MCF 10A (cell line): ENCODE measurements at places on chromosomes 4 and X. TPM values are rescaled to one million over a fixed set of nuclear protein-coding genes. Genes with fewer than 3 reads are reported as not detected.

DNA sequence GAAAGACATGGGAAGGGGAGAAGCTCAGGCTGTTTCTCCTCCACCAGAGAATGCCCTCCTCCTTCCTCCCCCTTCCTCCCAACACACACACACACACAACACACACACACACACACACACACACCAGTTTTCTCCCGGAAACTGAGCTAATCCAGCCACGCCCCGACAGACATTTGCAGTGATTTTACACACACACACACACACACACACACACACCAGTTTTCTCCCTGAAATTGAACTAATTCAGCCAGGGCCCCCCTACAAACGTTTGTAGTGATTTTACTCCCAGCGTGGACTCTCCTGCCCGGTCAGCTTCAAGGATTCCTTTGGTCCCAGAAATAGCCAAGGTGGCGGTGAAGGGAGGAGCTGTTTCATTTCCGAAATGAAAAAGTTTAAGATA, 32.9 kb upstream of the STX18 start:
- no peak overlapping the region for H3K27ac ChIP-seq
- peak overlapping the region; percentile 55 for H3K4me3 ChIP-seq
- H3K27me3 ChIP-seq: no peaks in the 10 kb centered on the region
- peaks cover 9% of the 10 kb centered on the region for H3K36me3 ChIP-seq
- peak; percentile 23 for DNase-seq

The DMRTC1B gene
- not detected in 2 replicates for total RNA-seq

The RBM3 gene
- 318 and 354 TPM in 2 replicates for total RNA-seq

The SUPT20HL2 gene
- total RNA-seq: not detected in 2 replicates

- H3K36me3 ChIP-seq: no peaks in the 10 kb centered on the region
- H3K4me3 ChIP-seq: no peak overlapping the region
- no peak overlapping the region for H3K27ac ChIP-seq
- H3K4me1 ChIP-seq: peaks cover 7% of the 10 kb centered on the region
- H3K27me3 ChIP-seq: no peaks in the 10 kb centered on the region
Observed at GRCh38 chr4:80321776-80322175, 13.8 kb upstream of the CFAP299 start.

GRCh38 chr4:3784454-3785291, 18.5 kb downstream of the ADRA2C start:
- H3K4me3 ChIP-seq: no peak overlapping the region
- DNase-seq: no peak
- no peaks in the 10 kb centered on the region for H3K36me3 ChIP-seq
- H3K27ac ChIP-seq: no peak overlapping the region

GRCh38 chr4:36652857-36653256, 371.4 kb downstream of the DTHD1 start:
- H3K36me3 ChIP-seq: no peaks in the 10 kb centered on the region
- DNase-seq: no peak
- H3K4me3 ChIP-seq: no peak overlapping the region
- peaks cover 12% of the 10 kb centered on the region for H3K4me1 ChIP-seq
- H3K27ac ChIP-seq: no peak overlapping the region

The PCDH10 gene
- total RNA-seq: not detected in 2 replicates

The STATH gene
- total RNA-seq: not detected in 2 replicates

DNA sequence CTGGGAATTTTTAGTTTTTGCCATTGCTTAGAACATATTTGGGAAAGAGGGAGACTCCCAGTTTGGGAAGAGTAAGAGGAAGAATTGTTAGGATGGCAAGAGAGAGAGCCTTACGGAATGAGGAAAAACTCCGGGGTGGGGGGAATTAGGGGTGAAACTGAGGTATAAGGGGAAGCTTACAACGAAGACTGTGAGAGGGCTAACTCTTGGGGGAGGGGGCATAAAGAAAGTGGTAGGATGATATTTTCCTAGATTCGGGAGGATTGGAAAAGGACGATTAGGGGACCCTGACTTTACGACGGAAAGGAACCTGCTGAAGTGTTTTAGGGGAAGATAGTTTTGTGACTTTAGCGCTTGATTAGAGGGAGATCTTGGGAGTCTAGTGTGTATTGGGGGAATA, 86.2 kb upstream of the HPRT1 start:
- peak; percentile 6 for DNase-seq
- peak overlapping the region; percentile 90 for H3K4me3 ChIP-seq

GRCh38 chr4:153497988-153498967, 32.1 kb downstream of the TMEM131L start:
- no peak overlapping the region for H3K4me3 ChIP-seq
- no peaks in the 10 kb centered on the region for H3K27me3 ChIP-seq
- H3K27ac ChIP-seq: no peak overlapping the region
- DNase-seq: no peak
- H3K36me3 ChIP-seq: no peaks in the 10 kb centered on the region

DNA sequence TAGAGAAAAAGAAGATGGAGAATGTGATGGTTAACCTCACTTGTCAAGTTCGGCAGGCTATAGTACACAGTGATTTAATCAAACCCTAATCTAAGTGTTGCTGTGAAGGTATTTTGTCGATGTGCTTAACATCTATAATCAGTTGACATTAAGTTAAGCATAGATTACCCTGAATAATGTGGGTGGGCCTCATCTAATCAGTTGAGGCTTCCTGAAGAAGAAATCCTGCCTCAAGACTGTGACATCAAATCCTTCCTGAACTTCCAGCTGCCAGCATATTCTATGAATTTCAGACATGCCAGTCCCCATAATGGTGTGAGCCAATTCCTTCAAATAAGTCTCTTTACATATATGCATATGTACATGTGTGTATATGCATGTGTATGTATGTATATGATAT, 181.4 kb downstream of the PACRGL start:
- H3K36me3 ChIP-seq: no peaks in the 10 kb centered on the region
- no peak overlapping the region for H3K27ac ChIP-seq
- H3K27me3 ChIP-seq: no peaks in the 10 kb centered on the region

DNA sequence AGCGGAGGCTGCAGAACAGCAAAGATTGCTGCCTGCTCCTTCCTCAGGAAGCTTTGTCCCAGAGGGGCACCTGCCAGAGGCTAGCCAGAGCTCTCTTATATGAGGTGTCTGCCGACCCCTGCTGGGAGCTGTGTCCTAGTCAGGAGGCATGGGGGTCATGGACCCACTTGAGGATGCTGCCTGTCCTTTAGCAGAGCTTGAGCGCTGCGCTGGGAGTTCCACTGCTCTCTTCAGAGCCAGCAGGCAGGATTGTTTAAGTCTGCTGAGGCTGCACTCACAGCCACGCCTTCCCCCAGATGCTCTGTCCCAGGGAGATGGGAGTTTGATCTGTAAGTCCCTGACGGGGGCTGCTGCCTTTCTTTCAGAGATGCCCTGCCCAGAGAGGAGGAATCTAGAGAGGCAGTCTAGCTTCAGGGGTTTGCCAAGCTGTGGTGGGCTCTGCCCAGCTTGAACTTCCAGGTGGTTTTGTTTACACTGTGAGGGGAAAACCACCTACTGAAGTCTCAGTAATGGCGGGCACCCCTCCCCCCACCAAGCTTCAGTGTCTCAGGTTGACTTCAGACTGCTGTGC, 10.9 kb downstream of the DCK start:
- peaks cover 10% of the 10 kb centered on the region for H3K36me3 ChIP-seq
- no peak for DNase-seq
- no peak overlapping the region for H3K27ac ChIP-seq
- peaks cover 9% of the 10 kb centered on the region for H3K4me1 ChIP-seq

GRCh38 chr4:184475498-184475897, 1.1 kb upstream of the IRF2 start:
- DNase-seq: no peak
- peaks cover 23% of the 10 kb centered on the region for H3K4me1 ChIP-seq
- peaks cover 13% of the 10 kb centered on the region for H3K36me3 ChIP-seq
- no peaks in the 10 kb centered on the region for H3K27me3 ChIP-seq
- H3K27ac ChIP-seq: peak overlapping the region; percentile 98

The MAGEC3 gene
- not detected in 2 replicates for total RNA-seq

GRCh38 chr4:163171590-163171989, 4.9 kb upstream of the NAF1 start:
- no peak for DNase-seq
- peaks cover 5% of the 10 kb centered on the region for H3K36me3 ChIP-seq
- no peaks in the 10 kb centered on the region for H3K27me3 ChIP-seq
- no peaks in the 10 kb centered on the region for H3K4me1 ChIP-seq

DNA sequence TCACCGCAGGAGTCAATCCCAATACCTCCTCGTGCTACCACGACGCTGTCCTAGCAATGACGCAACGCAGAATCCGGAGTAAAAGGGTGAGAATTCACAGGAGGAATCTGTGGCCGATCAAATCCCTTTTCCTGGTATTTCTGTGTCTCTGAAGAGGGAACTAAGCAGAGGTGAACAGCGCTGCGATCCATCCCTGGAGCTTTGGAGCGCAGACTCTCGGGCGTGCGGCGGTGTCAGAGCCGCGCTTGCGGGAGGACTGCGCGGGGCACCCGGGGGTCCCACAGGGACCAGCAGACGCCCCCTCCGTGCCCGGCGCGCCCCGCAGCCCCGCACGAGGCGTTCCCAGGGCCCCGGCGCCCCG, 17.2 kb upstream of the ZNF718 start:
- H3K27me3 ChIP-seq: no peaks in the 10 kb centered on the region
- DNase-seq: no peak
- H3K36me3 ChIP-seq: no peaks in the 10 kb centered on the region
- H3K4me3 ChIP-seq: no peak overlapping the region
- no peak overlapping the region for H3K27ac ChIP-seq

GRCh38 chrX:30597216-30598012, 19.8 kb upstream of the TASL start:
- H3K27ac ChIP-seq: no peak overlapping the region
- no peaks in the 10 kb centered on the region for H3K4me1 ChIP-seq
- H3K4me3 ChIP-seq: no peak overlapping the region
- H3K36me3 ChIP-seq: no peaks in the 10 kb centered on the region
- peaks cover 15% of the 10 kb centered on the region for H3K27me3 ChIP-seq

The SSX2 gene
- not detected in 2 replicates for total RNA-seq

- H3K4me3 ChIP-seq: peak overlapping the region; percentile 85
- H3K27ac ChIP-seq: peak overlapping the region; percentile 68
- H3K4me1 ChIP-seq: peaks cover 9% of the 10 kb centered on the region
- DNase-seq: peak; percentile 32
- H3K36me3 ChIP-seq: no peaks in the 10 kb centered on the region
Observed at GRCh38 chr4:70902577-70903290, 565 bp downstream of the MOB1B start.

The REELD1 gene
- not detected in 2 replicates for total RNA-seq

DNA sequence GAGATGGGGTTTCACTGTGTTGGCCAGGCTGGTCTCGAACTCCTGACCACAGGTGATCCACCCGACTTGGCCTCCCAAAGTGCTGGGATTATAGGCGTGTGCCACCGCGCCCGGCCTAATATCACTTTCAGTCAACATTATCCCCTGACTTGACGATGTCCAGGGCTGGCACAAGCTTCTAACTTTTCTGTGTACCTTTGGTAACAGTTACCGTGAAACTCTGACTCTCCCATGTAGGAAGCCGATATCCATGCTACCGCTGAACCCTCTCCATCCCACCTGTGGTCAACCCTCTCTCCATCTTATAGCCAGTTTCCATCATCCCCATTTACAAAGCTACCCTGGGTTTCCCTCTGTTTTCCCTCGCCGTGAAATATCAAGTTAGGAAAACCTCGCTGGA, 77.5 kb downstream of the CRLF2 start:
- H3K27me3 ChIP-seq: no peaks in the 10 kb centered on the region
- no peak overlapping the region for H3K4me3 ChIP-seq
- no peak for DNase-seq
- no peaks in the 10 kb centered on the region for H3K36me3 ChIP-seq
- H3K4me1 ChIP-seq: no peaks in the 10 kb centered on the region

DNA sequence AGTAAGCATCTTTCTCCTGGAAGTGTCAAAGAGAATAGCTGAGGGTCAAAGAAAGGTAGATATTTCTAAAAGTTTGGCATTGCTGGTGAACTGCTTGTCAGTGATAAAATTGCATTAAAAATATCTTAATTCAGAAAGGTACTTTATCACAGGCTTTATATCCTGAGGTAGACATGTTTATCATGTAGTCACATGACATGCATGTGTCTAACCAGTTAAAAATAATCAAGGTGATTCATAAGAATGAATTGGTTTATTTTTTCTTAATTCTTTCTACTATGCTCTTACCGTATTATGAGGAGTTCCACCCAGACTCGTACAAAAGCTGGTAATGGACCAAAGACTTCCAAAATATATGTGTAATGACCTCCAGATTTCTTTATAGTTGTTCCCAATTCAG, 6.1 kb downstream of the SLC7A11 start:
- no peaks in the 10 kb centered on the region for H3K27me3 ChIP-seq
- H3K27ac ChIP-seq: peak overlapping the region; percentile 74
- peak; percentile 16 for DNase-seq
- H3K4me1 ChIP-seq: peaks cover 33% of the 10 kb centered on the region
- peaks cover 38% of the 10 kb centered on the region for H3K36me3 ChIP-seq
